ENCODE measurements at places on chromosomes 13 and 19. TPM values are rescaled to one million over a fixed set of nuclear protein-coding genes. Genes with fewer than 3 reads are reported as not detected.

GRCh38 chr13:72662548-72662947 lies 64.9 kb downstream of the MZT1 start:
- H3K4me3 ChIP-seq: no peak overlapping the region
- H3K4me1 ChIP-seq: no peaks in the 10 kb centered on the region
- H3K27me3 ChIP-seq: no peaks in the 10 kb centered on the region
- no peak for DNase-seq

The ZNF575 gene
- 0.14 TPM for total RNA-seq

DNA sequence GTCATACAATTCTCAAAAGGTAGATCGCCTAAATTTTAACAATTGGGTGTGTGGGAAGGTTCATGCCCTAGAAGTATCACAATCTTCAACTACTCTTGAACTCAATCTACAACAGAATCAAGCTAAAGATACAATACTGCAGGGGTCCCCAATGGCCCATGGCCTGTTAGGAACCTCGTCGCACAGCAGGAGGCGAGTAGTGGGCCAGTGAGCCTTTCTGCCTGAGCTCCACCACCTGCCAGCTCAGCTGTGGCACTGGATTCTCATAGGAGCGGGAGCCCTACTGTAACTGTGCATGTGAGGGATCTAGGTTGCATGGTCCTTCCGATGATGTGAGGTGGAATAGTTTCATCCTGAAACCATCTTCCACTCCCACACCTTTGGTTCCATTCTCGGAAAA lies 230.6 kb downstream of the KLF12 start:
- H3K27ac ChIP-seq: no peak overlapping the region
- no peak for DNase-seq
- no peaks in the 10 kb centered on the region for H3K27me3 ChIP-seq
- H3K36me3 ChIP-seq: no peaks in the 10 kb centered on the region

GRCh38 chr13:66895780-66896179 lies 334.4 kb downstream of the PCDH9 start:
- no peak for DNase-seq
- no peak overlapping the region for H3K27ac ChIP-seq
- no peaks in the 10 kb centered on the region for H3K27me3 ChIP-seq
- H3K36me3 ChIP-seq: no peaks in the 10 kb centered on the region

- H3K27me3 ChIP-seq: no peaks in the 10 kb centered on the region
- peaks cover 79% of the 10 kb centered on the region for H3K4me1 ChIP-seq
- DNase-seq: no peak
- peak overlapping the region; percentile 61 for H3K4me3 ChIP-seq
- H3K36me3 ChIP-seq: no peaks in the 10 kb centered on the region
- H3K27ac ChIP-seq: peak overlapping the region; percentile 87
Observed at GRCh38 chr19:18419699-18420460, 682 bp downstream of the SSBP4 start.

The VSIG10L gene
- 2.1 TPM for total RNA-seq

- no peak overlapping the region for H3K4me3 ChIP-seq
- no peaks in the 10 kb centered on the region for H3K27me3 ChIP-seq
- no peaks in the 10 kb centered on the region for H3K36me3 ChIP-seq
- H3K27ac ChIP-seq: no peak overlapping the region
- no peak for DNase-seq
- H3K4me1 ChIP-seq: no peaks in the 10 kb centered on the region
Observed at GRCh38 chr19:54245936-54246335, 3.3 kb upstream of the LILRA6 start.

DNA sequence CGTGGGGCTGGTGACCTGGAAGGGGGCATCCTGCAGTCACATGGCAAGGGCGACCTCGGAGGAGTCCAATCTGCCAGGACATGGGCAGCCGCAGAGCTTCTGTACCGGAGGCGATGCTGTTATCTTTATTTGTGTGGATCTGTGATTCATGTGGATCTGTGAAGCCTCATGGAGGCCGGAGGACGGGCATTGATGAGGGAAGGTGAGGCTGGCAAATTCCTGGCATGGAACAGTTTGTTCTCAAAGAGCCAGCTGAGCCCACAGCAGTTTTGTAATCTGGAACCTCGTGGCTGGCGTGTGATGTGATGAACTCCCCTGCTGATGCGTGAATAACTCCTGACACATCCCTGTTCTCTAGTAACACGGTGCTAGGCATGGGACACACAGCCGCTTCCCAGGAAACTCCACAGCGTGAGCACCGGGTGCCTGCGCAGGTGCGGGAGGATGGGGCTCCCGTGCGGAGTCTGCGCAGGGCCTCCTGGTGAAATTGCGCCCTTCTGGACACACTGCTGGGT lies 40.4 kb downstream of the ATP11A start:
- no peak overlapping the region for H3K4me3 ChIP-seq
- H3K27me3 ChIP-seq: no peaks in the 10 kb centered on the region
- peak; percentile 33 for DNase-seq
- H3K27ac ChIP-seq: no peak overlapping the region
- H3K36me3 ChIP-seq: no peaks in the 10 kb centered on the region

DNA sequence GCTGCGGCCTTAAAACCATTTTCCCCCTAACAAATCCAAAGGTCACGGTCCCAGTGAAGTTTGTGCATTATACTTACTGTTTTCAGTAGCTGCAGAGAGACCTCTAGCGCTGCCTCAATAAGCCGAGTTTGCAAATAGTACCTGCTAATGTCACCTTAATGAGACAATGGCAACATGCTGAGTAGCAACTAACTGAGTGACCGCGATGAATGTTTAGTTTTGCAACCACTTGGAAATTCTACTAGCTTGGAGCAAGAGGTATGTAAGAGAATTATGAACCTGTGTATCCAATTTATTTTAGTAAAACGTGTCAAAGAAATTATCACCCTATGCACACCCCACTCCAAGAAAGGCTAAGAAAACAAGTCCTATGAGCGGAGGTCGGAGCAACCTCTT lies 1.2 kb downstream of the KPNA3 start:
- peak overlapping the region; percentile 95 for H3K4me3 ChIP-seq
- H3K4me1 ChIP-seq: no peaks in the 10 kb centered on the region
- DNase-seq: no peak
- H3K36me3 ChIP-seq: no peaks in the 10 kb centered on the region
- peak overlapping the region; percentile 99 for H3K27ac ChIP-seq

- peak; percentile 80 for DNase-seq
- H3K27me3 ChIP-seq: peaks cover 62% of the 10 kb centered on the region
- H3K27ac ChIP-seq: no peak overlapping the region
- peaks cover 11% of the 10 kb centered on the region for H3K4me1 ChIP-seq
- no peaks in the 10 kb centered on the region for H3K36me3 ChIP-seq
Observed at GRCh38 chr19:50556282-50557008, 11.8 kb downstream of the LRRC4B start.

GRCh38 chr13:40549500-40550094 lies 116.8 kb downstream of the FOXO1 start:
- peak; percentile 73 for DNase-seq
- H3K27ac ChIP-seq: no peak overlapping the region

- no peak for DNase-seq
- H3K27ac ChIP-seq: no peak overlapping the region
- no peaks in the 10 kb centered on the region for H3K4me1 ChIP-seq
Observed at GRCh38 chr19:36079389-36079945, 24.8 kb downstream of the WDR62 start.

Data from sigmoid colon (tissue), 7 donors.